ENCODE measurements at places on chromosomes 5 and 9.

- no peak for DNase-seq
These were observed 17.3 kb upstream of the DAP start for GRCh38 chr5:10778179-10778910.

DNA sequence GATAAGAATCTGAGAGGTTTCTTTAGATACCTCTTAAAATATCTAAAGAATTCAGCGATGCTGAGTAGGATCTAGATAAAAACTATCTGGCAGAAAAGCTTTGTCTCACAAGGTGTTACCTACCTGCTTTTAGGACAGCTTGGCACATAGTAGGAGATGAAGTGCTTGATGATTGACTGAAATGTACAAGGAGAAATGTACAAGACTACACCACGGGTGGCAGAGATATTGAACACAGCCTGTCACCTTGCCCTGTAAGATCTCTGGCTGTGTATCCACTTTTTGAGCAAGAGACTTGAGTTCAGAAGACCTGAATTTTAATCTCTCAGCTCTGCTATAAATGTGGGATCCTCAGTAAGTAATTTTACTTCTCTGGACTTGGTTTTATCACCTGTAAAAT, 15.7 kb downstream of the ALDOB start:
- DNase-seq: no peak

- DNase-seq: no peak
These were observed 42.1 kb upstream of the STXBP1 start for GRCh38 chr9:127569886-127570401.

DNA sequence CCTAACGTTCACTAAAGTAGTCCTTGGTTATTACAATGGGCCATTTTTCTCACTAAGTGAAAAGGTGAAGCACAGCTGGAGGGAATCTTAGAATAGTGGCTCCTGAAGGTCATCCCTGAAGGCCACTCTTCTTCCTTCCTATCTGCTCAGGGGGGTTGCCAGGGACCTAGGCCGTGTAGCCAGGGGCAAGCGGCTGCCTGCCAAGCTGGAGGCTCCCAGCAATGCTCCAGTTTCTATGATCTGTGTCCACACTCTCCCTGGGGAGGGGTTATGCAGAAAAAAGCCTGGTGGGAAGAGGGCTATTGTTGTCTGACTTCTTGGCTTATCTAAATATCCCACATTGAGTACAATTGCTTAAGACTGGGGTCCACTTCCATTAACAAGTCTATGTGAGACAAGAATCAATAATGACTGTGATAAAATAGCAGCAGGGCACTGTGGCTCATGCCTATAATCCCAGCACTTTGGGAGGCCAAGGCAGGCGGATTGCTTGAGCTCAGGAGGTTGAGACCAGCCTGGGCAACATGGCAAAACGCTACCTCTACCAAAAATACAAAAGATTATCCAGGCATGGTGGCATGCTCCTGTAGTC, 3.8 kb downstream of the NMRK1 start:
- DNase-seq: no peak

- no peak for DNase-seq
These were observed 59.0 kb downstream of the KCNIP1 start for GRCh38 chr5:170562875-170563228.

DNA sequence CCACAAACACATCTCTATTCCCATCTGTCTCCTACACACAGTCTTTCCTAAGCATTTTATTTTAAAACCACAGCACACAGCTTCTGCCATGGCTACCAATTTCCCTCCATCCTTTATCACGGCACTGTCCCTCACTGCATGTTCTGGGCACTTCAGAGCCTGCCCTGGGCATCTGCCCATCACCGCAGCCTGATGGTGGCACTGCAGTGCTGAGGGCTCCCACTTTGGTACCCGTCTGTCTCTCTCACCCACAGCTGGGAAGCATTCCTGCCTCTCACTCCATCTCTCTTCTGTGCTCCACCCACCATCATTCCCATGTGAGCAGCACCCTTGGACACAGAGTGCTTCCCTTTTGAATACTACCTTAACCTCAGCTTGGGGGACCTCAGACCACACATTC, 31.7 kb downstream of the ZDHHC11 start:
- DNase-seq: no peak

GRCh38 chr5:72474046-72474500, 33.1 kb downstream of the ZNF366 start:
- DNase-seq: no peak

DNA sequence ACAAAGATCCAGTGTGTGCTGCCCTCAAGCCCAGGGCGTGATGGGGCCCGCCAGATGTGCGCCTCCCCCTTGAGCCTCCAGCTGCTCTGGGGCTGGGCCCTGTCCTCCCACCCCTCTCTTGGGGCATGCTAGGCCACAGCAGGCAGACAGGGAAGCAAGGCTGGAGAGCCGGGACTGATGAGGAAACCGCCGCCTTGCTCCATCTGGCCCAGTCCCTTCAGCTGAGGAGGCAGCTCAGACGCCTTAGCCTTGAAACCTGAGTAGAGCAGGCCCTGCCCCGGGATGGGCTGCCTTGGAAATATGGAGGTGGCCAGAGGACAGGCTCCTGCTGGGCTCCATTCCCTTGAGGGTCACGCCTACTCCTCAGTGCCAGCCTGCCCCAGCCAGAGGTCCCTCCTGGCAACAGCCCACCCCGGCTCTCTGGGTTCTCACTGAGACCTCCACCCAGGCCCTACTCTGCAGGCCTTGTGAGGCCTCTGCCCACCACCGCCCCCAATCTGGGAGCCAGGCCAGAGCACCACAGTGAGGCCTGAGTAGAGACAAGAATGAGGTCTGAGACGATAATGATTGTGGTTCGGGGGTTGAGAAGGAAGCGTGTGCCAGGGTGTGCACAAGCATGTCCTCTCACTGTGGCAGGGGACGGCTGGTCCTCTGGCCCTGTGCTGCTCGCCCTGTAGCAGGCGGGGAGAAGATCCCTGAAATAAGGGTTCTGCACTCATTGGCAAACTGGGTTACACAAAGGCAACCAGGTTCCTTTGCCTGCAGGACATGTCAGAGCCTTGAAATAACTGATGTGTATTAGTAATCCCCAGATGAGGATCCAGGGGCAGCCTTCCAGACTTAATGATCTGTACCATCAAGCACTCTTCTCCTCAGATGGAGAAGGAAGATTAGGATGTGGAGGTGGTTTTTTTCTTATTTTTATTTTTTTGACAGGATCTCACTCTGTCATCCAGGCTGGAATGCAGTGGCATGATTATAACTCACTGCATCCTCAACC, 30.9 kb downstream of the CXXC5 start:
- no peak for DNase-seq

Measured in stimulated activated CD4-positive, alpha-beta T cell treated with anti-CD3 and anti-CD28 coated beads, TNF-alpha, amount 100 ng/mL, for 4 hours (primary cell).